Iris pigment epithelial cell (primary cell): ENCODE measurements at places on chromosomes 4 and X.

GRCh38 chr4:13322681-13323101 lies 161.4 kb downstream of the RAB28 start:
- peak; percentile 97 for DNase-seq

DNA sequence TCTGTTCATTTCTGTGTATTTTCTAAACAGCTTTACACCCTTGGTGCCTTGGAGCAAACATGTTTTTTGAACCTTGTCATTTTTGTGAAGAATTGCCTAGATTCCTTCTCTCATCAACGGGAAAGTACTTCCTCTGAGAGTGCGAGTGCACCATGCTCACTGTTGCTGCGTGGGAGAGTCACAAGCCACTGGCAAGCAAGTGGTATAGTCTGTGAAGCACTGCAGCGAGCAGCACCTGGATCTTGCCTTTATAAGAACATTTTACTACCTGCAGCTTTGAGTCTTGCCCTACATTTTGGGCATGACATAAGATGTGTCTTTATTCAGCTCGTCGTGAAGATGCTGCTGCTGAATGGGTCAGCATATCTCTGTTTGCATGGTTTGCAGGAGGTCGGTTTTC lies 44.9 kb downstream of the HADH start:
- DNase-seq = no peak

DNA sequence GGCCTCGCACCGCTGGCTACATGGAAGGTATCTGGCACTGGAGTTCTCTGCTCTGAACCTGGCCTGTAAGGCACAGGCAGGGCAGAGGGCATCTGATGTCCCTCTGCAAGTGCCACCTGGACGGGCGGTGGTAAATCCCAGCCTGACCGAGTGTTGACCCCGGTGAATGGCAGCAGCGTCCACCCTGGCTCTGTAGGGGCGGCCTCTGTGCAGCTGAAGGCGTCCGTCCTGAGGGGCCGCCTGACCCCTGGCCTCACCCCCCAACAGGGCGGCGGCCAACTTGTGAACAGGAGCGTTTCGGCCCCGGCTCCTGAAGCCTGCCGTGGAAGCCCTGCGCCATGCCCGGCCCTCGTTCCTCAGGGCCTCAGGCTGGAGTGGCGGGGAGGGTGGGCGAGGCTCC lies 51.4 kb downstream of the CPZ start:
- DNase-seq = no peak

- DNase-seq = no peak
These were observed 193.8 kb upstream of the RBPJ start for GRCh38 chr4:26126994-26127393.

DNA sequence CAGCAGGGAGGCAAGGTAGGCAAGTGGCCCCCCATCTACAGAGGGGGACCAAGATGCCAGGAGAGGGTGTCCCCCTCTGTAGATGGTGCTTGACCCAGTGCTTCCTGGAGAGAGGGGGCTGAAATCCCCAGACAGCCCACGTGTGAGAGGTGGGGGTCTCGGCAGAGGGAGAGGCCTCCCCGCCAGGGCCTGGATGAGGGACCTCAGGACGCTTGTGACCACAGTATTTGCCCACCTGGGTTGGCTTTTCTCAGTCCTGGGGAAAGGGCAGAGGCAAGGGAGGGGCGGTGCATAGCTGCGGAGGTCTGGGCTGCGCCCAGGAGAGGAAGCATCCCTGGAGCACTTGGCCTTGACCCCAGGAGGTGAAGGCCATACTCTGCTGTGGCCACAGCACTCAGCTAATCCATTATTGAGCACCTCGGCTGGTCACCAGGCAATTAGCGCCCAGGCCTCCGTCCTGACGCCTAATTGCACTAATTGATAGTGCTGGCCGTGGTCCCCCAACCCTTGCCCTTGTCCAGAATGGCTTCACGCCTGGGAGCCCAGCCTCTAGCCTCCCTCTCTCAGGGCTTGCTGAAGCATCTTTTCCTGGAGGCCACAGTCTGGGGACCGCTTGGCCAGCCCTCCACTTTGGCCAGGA lies 30.7 kb downstream of the HMX1 start:
- DNase-seq = no peak

- DNase-seq = no peak
These were observed 368.6 kb upstream of the TENM3 start for GRCh38 chr4:181874602-181875001.

DNA sequence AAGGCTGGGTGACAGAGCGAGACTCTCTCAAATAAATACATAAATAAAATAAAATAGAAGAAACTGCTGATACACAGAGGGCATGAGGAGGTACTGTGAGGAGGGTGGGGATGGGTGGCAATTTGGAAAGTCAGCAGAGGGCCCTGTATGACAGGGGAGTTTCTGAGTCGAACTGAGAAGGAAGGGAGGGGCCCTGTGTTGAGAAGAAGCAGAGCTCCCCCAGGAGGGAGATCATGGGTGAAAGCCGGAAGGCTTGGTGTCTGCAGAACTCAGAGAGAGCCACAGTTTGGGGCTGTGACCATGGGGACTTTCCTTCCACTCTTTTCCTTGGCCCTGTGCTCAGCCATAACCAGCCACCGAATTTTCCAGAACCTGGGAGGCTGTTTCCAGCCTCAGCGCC lies 24.8 kb upstream of the AFAP1 start:
- DNase-seq = no peak

DNA sequence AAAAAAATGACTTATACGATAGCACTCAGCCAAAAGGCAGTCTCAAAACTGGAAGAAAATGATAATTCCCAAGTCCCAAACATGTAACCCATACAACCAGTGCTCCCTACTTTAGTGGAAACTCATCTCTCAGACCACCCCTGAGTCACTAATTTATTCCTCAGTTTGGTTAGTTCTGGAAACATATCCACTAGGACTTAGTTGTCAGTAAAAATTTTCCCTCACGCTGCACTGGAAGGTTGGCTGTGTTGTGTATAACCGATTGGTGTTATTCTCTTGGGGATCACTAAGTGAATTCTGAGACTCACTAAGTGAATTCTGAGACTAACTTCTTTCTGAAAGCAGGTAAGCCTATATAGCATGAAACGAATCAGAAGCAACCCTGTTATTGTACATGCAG lies 48.5 kb upstream of the GAB1 start:
- DNase-seq = no peak

- DNase-seq = no peak
These were observed 34.4 kb upstream of the SLC34A2 start for GRCh38 chr4:25621027-25621930.

DNA sequence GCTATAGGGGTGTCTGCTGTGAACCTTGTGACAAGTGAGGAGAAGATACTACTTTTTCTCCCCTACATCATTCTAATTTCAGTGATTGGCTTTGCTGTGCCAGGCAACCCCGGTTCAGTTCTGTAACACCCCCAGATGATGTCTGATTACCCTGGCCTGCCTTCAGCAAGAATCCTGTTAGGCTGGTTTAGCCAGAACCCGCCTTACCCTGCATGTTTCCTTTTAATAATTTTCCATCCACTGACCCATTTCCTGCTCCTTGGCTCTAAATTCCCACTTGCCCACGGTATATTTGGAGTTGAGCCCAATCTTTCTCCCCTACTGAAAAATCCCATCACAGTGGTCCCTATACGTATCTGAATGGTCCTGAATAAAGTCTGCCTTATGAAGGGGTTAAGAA lies 46.5 kb upstream of the HPSE start:
- no peak for DNase-seq

- DNase-seq = peak; percentile 50
These were observed 545.2 kb downstream of the C4orf33 start for GRCh38 chr4:129641179-129641578.

GRCh38 chrX:132442691-132443090 lies 46.1 kb downstream of the MBNL3 start:
- DNase-seq = no peak

GRCh38 chr4:102819588-102820365 lies 7.6 kb downstream of the UBE2D3 start:
- DNase-seq = peak; percentile 68

- DNase-seq = peak; percentile 70
These were observed at the start of gene SPIN3 for GRCh38 chrX:56995271-56995994. SPIN3 (minus strand) TSS chrX:56995541; CDS start chrX:56994947, 594 bp downstream.

DNA sequence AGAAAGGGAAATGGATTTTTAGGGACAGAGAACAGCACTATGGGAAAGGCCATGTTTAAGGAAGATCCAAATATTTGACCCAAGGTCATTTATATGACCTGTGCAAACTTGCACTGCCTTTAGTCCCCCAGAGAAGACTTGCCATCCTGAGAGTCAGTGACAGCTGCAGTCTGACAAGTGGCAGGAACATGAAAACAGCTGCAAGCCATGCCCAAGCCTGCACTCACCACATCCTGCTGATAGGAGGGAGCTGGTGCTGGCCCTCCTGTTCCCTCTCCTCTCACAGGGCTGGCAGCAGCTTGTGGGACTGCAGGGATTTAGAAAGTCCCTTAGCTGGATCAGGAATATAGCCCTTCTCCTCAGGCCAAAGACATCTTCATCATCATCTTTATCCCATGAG lies 187.7 kb downstream of the RAP1GDS1 start:
- DNase-seq = peak; percentile 38

DNA sequence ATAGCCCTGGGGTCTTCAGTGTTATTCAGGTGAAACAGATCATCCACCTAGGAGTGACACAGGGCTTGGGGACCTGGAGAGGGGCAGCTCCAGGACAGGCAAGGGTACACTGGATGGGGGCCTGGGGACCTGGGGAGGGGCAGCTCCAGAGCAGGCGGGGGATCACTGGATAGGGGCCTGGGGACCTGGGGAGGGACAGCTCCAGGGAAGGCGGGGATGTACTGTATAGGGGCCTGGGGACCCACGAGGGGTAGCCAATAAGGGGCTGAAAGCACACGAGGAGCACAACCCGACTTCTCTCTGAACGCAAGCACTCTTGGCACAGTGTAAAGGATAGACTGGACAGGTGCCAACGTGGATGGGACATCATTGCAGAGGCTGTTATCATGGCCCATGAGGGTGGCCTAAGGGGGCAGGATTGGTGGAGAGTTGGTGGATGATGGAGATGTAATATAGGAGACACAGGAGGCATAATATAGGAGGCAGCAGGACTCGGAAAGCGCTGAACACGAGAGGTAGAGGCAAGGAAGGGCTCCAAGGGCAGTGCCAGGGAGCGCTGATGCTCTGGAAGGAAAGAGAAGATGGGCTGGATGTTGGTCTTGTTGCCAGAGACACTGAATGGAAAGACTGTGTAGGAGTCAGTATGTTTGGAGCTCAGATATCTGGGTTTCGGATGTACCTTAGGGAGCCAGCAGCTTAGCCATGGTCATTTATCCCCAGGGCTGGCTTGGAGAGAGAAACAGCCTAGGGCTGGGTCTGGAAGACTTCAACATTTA lies 37.9 kb upstream of the FGFBP2 start:
- no peak for DNase-seq

DNA sequence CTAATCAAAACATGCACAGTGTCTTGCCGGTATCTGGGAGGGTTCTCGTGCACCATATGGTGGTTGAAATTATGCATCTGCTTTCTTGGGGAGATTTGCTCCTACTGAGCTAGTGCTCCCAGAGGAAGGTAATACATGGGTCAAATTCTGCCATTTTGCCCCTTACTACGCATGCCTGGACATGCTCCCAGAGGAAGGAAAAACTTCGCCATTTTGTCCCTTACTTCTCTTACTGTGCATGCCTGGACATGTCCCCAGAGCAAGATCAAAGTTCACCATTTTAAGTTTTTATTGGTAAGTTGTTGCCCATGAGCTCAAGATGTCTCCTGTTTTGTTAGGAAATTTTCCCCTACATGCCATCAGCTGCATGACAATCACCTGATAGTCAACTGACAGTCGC lies 252.1 kb upstream of the KLHL4 start:
- DNase-seq = no peak

DNA sequence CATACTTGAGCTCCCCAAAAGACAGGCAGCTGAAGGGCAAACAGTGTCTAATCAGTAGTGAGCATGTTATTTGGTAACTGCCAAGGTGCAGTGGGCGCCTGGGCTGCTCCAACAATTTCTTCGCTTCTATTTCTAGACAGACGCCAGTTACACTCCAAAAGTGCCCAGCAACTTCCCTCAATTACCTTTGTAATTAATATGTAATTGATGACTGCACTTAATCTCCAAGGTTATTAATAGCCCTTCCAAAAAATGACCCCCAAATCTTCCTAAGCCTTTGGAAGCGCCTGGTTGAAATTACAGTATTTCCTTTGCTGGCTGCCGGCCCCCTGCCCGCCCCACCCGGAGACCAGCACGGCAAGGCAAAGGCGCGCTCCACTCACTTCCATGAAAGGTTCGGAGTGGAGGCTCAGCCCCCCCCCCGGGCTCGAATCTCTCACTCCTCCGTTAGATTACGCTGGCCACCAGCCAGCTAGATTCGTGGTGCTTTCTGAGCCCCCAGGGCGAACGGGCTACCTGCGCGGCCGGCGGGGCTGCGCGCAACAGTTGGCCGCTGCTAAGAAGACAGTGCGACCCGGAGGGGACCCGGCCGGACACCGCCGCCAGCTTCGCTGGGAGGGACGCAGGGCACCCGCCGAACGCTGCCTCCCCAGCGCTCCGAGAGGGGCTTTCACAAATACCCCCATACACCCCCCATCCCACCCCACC lies 1.9 kb downstream of the GPC4 start:
- no peak for DNase-seq

DNA sequence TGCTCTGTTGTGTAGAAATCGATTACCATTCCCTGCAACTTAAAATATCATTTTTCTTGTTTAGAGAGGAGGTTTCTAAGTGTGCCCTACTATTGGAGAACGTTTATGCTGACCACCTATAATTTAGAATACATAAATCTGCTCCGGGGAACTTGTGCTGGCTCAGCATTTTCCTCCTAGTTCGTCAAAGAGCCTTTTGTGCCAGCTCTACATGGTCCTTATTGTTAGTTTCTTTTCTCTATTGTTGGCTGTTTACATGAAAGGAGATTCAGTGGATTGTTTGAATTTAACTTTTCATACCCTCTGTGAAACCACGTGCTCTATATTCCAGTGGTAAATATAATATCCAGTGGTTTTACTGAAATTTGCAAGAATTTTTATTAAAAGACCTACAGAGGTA lies 53.4 kb upstream of the ATP8A1 start:
- no peak for DNase-seq

DNA sequence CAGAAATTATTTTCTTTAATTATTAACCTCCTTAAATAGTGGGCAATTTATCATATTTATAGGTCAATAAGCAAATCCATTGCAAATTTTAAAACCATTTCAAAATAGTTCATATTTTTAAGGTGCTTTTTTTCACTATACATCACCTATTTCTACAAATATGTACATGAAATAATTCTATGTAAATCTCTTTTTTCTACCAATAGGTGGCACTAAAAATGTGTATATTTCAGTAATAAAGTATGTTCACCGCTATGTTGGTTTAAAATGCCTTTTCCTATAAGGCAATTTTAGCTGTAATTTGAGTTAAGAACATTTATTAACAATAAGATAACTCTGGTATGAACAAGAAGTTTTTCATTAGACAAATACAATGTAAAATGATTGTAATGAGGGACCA lies 672.2 kb downstream of the KCTD8 start:
- peak; percentile 4 for DNase-seq

- peak; percentile 96 for DNase-seq
These were observed 125.1 kb downstream of the RAPGEF2 start for GRCh38 chr4:159227984-159228383.

- DNase-seq = no peak
These were observed 918 bp downstream of the HAUS3 start for GRCh38 chr4:2241003-2241402.

GRCh38 chrX:6904156-6904555 lies 243.4 kb upstream of the STS start:
- no peak for DNase-seq
